ENCODE measurements at places on chromosomes 2 and 18.

DNA sequence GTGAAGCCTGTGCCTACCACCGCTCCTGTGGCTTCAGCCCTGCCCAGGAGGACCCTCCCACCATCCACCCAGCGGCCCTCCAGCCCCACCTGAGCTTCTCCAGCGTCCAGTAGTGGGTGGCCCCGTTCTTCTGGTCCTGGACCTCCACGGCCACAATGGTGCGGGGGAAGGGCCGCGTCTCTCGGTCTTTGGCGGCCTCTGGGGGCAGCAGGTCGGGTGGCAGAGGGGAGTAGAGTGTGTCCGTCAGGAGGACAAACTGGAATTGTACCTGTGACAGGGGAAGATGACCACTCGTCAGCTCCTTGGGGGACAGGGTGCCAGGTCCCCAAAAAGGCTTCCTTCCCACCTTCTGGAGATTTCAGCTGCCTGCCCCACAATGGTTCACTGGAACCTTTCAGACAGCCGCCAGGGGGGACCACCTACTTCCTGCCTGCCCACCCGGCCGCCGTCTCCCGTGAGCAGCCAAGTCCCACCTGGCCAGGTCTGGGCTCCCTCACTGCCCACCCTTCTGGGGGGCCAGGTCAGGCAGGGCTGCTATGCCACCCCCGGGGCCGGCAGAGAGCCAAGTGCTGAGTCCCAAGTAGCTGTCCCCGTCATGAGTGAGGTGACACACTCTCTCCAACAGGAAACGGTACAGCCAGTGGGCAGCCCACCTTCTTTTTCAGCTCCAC lies 59.3 kb downstream of the KIF1A start:
- H3K36me3 ChIP-seq, result peaks cover 5% of the 10 kb centered on the region
- no peaks in the 10 kb centered on the region for H3K4me1 ChIP-seq
- no peak overlapping the region for H3K4me3 ChIP-seq
- no peak for DNase-seq
- H3K27ac ChIP-seq, result no peak overlapping the region

DNA sequence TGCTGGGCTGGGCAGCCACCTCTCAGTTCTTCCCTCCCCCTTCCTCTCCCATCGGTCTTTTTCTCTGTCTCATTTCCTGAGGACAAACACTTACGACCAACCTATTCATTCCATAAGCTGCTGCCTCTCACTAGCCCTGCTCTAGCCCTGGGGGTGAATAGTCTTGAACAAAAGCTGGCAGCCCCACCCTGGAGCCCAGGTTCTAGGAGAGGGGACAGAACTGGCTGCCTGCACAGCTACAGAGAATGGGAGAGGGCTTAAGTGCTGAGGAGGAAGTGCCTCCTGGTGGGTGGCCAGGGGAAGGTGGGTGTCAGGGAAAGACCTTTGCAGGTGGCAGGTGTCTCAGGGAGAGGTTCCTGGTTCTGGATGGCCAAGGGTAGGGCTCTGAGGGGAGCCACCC lies 22.8 kb downstream of the ANO7 start:
- H3K4me1 ChIP-seq, result no peaks in the 10 kb centered on the region
- DNase-seq, result no peak
- H3K27ac ChIP-seq, result peak overlapping the region; percentile 78
- H3K36me3 ChIP-seq, result no peaks in the 10 kb centered on the region
- H3K4me3 ChIP-seq, result no peak overlapping the region

DNA sequence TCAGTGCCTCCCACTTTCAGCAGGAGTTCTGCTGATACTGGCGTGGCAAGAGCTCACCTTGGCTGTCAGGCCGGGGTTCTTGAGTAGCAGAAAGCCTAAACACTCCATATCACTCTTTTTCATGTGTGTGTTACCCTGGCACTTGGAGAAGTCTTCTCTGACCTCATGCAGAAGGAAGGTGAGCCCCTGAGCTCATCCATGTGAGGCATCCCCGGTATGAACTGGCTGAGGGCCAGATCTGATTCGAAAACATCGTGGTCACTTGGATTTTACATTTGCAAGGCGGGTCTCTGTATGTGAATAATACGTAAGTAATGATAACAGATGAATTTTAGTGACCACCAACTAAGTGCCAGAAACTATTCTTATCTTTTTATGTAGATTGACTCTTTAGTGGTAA lies 93.6 kb downstream of the RAPGEF4 start:
- no peaks in the 10 kb centered on the region for H3K36me3 ChIP-seq
- H3K27ac ChIP-seq, result no peak overlapping the region
- H3K4me1 ChIP-seq, result no peaks in the 10 kb centered on the region
- H3K27me3 ChIP-seq, result no peaks in the 10 kb centered on the region
- H3K4me3 ChIP-seq, result no peak overlapping the region
- DNase-seq, result no peak

- peaks cover 3% of the 10 kb centered on the region for H3K36me3 ChIP-seq
- no peak overlapping the region for H3K4me3 ChIP-seq
- no peak overlapping the region for H3K27ac ChIP-seq
- DNase-seq, result no peak
- peaks cover 24% of the 10 kb centered on the region for H3K4me1 ChIP-seq
- no peaks in the 10 kb centered on the region for H3K27me3 ChIP-seq
Measured at GRCh38 chr2:74535440-74535965, 5.8 kb downstream of the HTRA2 start.

DNA sequence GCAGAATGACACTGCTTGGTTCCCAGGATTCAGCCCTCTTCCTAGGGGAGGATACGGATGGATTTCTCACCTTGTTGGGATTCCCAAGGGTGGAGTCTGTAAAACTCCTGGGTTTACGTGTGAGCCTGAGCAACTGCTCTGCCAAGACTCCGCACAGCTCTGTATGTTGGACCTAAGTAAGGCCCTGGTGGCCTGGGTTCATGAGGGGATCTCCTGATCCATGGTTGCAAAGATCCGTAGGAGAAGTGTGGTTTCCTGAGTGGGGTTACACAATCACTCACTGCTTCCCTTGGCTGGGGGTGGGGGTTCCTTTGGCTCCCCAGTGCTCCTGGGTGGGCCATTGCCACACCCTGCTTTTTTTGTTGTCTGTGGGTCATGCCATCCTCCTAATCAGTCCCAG lies 37.7 kb downstream of the ANKRD12 start:
- H3K4me3 ChIP-seq, result no peak overlapping the region
- H3K27ac ChIP-seq, result no peak overlapping the region

DNA sequence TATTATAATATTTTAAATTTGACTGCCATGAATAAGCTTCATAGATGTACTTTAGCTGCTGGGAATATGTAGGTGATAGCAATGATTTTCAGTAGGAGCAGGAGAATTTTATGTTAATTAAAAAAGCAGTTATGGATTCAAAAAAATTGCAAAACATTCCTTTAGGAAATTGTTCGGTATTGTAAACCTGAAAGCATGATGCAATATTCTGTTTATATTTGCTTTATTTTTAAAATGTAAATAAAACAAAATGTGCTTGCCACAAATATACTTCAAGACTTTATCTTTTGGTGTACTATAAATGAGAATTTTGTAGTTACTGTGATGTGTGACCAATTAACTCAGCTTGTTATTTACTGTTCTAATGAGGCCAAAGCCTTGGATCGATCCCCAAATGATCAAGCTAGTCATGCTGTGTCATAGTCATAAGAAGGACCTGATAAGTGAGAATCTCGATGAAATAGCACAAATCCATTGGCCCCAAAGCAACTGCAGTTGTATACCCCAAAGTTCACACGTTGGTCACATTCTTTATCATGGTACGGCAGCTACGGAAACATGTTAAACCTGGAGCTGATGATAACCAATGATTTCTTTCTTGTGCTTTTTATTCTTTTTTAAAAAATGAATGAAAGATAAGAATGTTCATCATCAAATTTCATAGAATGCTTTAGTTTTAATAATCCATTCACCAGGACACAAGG lies 23.6 kb upstream of the ATIC start:
- H3K4me1 ChIP-seq, result no peaks in the 10 kb centered on the region
- no peak for DNase-seq
- no peaks in the 10 kb centered on the region for H3K36me3 ChIP-seq

DNA sequence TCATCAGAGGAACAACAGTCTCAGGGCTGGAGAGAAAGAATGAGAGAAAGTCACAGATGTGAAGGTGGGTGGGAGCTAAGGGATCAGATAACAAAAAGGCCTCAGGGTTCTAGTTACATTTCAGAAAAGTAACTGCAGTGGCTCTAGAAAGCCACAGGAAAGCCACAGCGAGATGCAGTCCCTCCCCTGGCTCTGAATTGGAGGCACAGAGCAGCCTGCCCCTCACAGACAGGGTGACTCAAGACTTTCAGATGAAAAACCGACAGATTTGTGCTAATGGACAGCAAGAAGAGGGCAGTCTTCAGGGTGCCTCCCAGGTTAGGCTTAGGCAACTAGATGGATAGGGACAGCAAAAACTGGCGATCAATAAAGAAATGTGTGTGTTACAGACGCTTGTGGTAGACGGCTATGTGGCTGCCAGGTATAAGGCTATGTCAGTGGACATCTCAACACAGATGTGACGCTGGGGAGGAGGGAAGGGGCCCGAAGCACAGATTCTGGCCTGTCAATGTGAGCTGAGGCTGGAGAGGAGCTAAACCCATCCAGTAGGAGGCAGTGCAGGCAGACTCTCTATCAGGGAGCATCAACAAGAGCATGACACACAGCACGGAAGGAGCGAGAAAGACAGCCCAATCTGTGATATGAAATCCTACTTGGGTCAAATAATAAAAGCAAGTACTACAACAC lies 26.2 kb downstream of the UNC50 start:
- H3K27me3 ChIP-seq, result no peaks in the 10 kb centered on the region
- H3K36me3 ChIP-seq, result no peaks in the 10 kb centered on the region

- peak overlapping the region; percentile 52 for H3K27ac ChIP-seq
- DNase-seq, result no peak
- H3K36me3 ChIP-seq, result no peaks in the 10 kb centered on the region
- H3K27me3 ChIP-seq, result no peaks in the 10 kb centered on the region
Measured at GRCh38 chr2:186590350-186590758, 498 bp downstream of the ITGAV start.

GRCh38 chr18:22639026-22639463 lies 221.3 kb upstream of the CTAGE1 start:
- peaks cover 4% of the 10 kb centered on the region for H3K36me3 ChIP-seq
- no peak overlapping the region for H3K4me3 ChIP-seq
- H3K27ac ChIP-seq, result no peak overlapping the region
- peaks cover 2% of the 10 kb centered on the region for H3K27me3 ChIP-seq
- no peak for DNase-seq

DNA sequence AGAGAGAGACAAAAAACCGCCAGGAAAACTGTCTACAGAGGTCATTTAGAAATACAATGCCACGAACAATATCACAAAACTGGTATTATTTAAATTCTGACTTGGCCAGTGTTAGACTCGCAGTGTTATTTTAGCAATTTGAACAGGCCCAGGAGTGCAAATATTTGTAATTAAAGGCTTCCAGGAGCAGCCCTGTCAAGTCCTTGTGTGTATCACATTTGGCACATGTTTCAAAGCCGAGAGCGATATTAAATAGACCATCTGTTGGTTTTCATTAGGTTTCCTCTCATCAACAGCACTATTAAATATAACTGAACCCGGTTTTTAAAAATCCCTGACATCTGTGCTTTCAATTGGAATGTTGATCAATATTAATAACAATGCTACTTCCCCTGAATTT lies 656.9 kb downstream of the TSN start:
- no peak overlapping the region for H3K27ac ChIP-seq
- H3K4me1 ChIP-seq, result no peaks in the 10 kb centered on the region
- DNase-seq, result no peak
- no peak overlapping the region for H3K4me3 ChIP-seq

GRCh38 chr2:212990697-212991096 lies 160.7 kb downstream of the IKZF2 start:
- no peak for DNase-seq
- H3K4me3 ChIP-seq, result no peak overlapping the region
- H3K4me1 ChIP-seq, result no peaks in the 10 kb centered on the region
- no peak overlapping the region for H3K27ac ChIP-seq
- H3K27me3 ChIP-seq, result no peaks in the 10 kb centered on the region
- no peaks in the 10 kb centered on the region for H3K36me3 ChIP-seq

GRCh38 chr2:27715318-27716210 lies 51.9 kb downstream of the SLC4A1AP start:
- no peaks in the 10 kb centered on the region for H3K36me3 ChIP-seq
- no peak for DNase-seq
- no peak overlapping the region for H3K27ac ChIP-seq
- peaks cover 44% of the 10 kb centered on the region for H3K27me3 ChIP-seq

DNA sequence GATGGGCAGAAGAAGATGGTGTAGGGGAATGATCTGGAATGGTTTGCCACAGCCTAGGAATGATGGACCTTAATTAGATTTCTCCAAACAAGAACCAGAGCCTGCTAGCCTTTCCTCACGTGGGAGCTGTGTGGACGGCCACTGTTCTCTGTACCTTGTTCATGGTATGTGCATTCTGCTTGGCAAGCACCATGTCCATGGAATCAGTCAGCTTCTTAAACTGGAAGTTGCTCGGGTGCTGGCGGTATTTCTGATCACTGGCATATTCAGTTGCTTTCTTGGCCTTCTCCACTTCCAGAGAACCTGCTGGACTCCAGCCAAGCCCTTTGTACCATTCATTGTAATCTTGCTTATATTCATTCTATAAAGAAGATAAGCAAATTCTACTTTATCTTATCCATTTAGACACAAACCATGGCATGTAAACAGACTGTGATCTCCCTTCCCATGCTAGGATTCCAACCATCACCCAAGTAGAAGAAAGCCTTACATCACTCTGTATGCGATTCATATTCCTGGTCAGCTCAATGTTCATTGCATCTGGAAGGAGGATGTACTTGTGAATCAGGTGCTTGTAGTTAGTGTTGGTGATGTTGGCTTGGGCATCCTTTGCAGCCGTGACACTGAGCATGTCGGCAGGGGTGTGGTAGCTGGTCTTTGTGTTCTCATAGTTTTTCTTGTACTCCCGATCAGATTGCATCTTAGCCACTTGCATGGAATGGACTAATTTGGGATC lies 78.4 kb downstream of the NEB start:
- H3K4me3 ChIP-seq, result no peak overlapping the region
- no peak overlapping the region for H3K27ac ChIP-seq
- no peaks in the 10 kb centered on the region for H3K36me3 ChIP-seq
- no peaks in the 10 kb centered on the region for H3K27me3 ChIP-seq

GRCh38 chr2:186098821-186099220 lies 360.2 kb downstream of the FSIP2 start:
- H3K27me3 ChIP-seq, result no peaks in the 10 kb centered on the region
- H3K36me3 ChIP-seq, result peaks cover 3% of the 10 kb centered on the region
- H3K27ac ChIP-seq, result peak overlapping the region; percentile 29
- no peak overlapping the region for H3K4me3 ChIP-seq
- H3K4me1 ChIP-seq, result peaks cover 21% of the 10 kb centered on the region

DNA sequence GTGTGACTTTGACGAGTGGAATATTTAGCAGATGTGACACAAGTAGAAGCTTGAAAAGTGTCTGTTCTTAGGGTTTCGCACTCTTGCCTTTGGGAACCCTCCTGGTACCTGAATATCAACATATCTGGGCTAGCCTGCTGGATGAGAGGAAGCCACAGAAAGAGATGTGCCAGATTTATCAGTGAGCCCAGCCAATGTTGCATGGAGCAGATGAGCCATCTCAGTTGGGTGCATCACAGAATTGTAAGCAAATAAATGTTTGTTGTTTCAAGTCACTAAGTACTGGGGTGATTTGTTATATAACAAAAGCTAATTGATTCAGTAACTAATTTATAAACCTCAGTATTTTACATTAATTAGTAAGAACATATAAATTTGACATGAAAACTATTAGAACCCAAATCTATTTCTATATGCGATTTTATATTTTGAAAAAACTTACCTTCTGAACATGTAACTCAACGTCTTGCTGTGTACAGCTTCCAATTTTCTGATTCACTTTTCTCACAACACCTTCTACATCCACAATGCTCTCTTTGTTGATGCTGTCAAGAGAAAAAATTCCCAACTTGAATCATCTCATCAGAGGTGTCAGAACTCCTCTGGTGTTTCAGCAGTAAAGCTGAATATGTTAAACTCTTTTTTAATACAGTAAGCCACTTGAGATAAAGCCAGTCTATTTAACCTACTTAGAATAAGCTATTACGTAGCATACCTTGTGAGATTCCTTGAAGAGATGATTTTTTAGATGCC lies 42.3 kb downstream of the DARS1 start:
- H3K27ac ChIP-seq, result no peak overlapping the region
- H3K36me3 ChIP-seq, result peaks cover 43% of the 10 kb centered on the region
- H3K4me3 ChIP-seq, result no peak overlapping the region
- H3K27me3 ChIP-seq, result no peaks in the 10 kb centered on the region
- H3K4me1 ChIP-seq, result peaks cover 6% of the 10 kb centered on the region

All from neural crest cell (in vitro differentiated cells).